ENCODE measurements at places on chromosomes 5 and 9.

- H3K27ac ChIP-seq = no peak overlapping the region
- no peak overlapping the region for H3K4me3 ChIP-seq
- no peaks in the 10 kb centered on the region for H3K36me3 ChIP-seq
- H3K27me3 ChIP-seq = no peaks in the 10 kb centered on the region
- no peak for DNase-seq
- no peaks in the 10 kb centered on the region for H3K4me1 ChIP-seq
Observed at GRCh38 chr9:80188579-80188978, 616.8 kb downstream of the TLE4 start.

GRCh38 chr9:70865471-70865870, 255.9 kb downstream of the TRPM3 start:
- no peaks in the 10 kb centered on the region for H3K27me3 ChIP-seq
- no peaks in the 10 kb centered on the region for H3K4me1 ChIP-seq
- no peak overlapping the region for H3K4me3 ChIP-seq
- DNase-seq = no peak
- H3K27ac ChIP-seq = no peak overlapping the region
- no peaks in the 10 kb centered on the region for H3K36me3 ChIP-seq

- H3K27ac ChIP-seq = no peak overlapping the region
- no peaks in the 10 kb centered on the region for H3K36me3 ChIP-seq
- peak overlapping the region; percentile 20 for H3K4me3 ChIP-seq
- H3K27me3 ChIP-seq = peaks cover 18% of the 10 kb centered on the region
Observed at GRCh38 chr9:122126331-122127261, 33.0 kb downstream of the NDUFA8 start.

GRCh38 chr5:5780253-5780652, 357.8 kb downstream of the ICE1 start:
- no peaks in the 10 kb centered on the region for H3K27me3 ChIP-seq
- H3K27ac ChIP-seq = no peak overlapping the region
- no peaks in the 10 kb centered on the region for H3K36me3 ChIP-seq
- no peak overlapping the region for H3K4me3 ChIP-seq
- no peak for DNase-seq

- no peaks in the 10 kb centered on the region for H3K36me3 ChIP-seq
- H3K4me3 ChIP-seq = no peak overlapping the region
- no peaks in the 10 kb centered on the region for H3K4me1 ChIP-seq
- no peaks in the 10 kb centered on the region for H3K27me3 ChIP-seq
Observed at GRCh38 chr9:95940265-95940664, 64.8 kb downstream of the ERCC6L2 start.

DNA sequence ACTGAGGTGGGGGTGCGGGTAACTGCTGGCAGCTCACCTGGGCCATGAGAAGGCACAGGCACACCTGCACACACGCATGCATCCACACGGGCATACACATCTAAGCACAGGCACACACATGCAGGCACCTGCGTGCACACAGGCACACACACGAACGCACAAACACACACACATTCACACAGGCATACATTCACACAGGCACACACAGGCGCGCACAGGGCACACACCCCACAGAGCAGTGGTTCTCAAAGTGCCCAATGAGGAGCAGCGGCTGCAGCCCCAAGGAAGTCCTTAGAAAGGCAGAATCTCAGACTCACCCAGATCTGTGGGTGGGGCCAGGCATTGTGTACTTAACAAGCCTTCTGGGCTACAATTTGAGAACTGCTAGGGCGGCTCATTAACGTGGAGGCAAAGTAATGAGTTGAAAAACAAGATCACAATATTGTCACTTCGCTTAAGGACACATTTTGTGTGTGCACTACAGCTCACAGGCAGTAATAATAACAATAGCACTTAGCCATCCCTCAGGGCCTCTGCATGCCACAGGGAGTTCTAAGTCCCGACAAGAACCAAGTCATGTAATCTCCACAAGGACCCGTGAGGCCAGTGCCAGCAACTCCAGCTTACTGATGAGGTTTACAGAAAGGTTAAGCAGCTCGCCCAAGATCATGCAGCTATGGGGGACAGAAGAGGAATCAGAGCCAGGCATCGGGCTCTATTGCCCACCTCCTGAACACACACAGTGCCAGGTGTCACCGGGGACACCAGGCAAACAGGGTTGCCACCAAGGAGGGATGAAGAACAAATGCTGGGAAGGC, 91.6 kb downstream of the ROR2 start:
- H3K4me3 ChIP-seq = no peak overlapping the region
- DNase-seq = no peak
- H3K36me3 ChIP-seq = no peaks in the 10 kb centered on the region
- H3K27ac ChIP-seq = no peak overlapping the region
